NCI-H187 (cell line): ENCODE measurements at places on chromosomes 12 and 14.

- DNase-seq = no peak
Measured at GRCh38 chr14:95026851-95027463, 130.4 kb downstream of the DICER1 start.

DNA sequence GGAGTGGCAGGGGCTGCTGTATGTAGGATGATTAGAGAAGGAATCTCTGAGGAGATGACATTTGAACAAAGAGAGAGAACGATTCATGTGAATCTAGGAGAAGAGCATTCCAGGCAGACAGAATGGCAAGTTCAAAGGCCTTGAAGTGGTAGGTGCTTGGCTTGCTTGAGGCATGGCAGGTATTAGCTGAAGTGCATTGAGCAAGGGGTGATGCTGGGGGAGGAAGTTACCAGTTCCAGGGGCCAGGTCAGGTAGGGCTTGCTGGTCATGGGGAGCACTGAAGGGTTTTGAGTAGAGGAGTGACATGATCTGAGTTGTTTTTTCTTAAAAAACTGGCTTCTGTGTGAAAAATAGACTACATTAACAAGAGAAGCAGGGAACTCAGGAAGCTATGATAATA, 71.8 kb downstream of the SPATS2 start:
- no peak for DNase-seq

DNA sequence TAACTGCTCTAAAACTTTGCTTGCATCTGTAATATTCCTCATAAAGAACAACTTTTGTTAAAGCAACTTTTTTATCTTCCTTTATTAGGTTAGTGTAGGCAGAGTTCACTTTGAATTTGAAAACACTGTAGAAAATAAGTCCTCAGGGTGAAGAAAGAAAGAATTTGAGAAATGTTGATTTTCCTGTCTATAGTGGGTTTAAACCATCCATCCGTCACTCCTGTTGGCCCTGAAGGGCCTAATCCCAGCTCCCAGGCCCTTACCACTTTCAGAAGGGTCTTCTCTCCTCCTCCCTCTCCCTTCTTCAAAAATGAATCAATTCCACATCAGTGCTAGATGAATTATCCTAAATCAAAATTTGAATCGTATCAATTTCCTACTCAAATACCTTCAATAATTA, 4.9 kb upstream of the SLC2A3 start:
- DNase-seq = no peak

GRCh38 chr12:47773858-47774580, 981 bp downstream of the SLC48A1 start:
- DNase-seq = no peak

DNA sequence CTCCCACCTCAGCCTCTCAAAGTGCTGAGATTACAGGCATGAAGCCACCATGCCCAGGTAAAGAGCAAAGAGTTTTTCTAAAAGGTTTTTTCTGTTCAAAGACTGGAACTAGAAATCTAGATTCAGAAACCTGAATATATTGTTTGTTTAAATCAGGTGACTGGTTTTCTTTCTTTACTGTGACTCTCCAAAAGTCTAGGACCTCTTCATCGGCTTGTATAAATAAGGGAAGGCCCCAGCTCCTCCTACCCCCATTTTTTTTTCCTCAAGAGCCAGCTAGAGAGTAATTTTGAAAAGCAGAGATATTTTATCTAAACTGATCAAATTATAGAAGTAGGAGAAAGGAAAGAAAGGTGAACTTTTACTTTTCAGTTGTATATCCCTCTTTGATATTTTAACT, 48.0 kb downstream of the TMEM116 start:
- no peak for DNase-seq

- no peak for DNase-seq
Measured at GRCh38 chr14:55038708-55039107, 11.7 kb downstream of the SOCS4 start.

GRCh38 chr12:15677726-15678201, 111.4 kb downstream of the EPS8 start:
- DNase-seq = no peak

DNA sequence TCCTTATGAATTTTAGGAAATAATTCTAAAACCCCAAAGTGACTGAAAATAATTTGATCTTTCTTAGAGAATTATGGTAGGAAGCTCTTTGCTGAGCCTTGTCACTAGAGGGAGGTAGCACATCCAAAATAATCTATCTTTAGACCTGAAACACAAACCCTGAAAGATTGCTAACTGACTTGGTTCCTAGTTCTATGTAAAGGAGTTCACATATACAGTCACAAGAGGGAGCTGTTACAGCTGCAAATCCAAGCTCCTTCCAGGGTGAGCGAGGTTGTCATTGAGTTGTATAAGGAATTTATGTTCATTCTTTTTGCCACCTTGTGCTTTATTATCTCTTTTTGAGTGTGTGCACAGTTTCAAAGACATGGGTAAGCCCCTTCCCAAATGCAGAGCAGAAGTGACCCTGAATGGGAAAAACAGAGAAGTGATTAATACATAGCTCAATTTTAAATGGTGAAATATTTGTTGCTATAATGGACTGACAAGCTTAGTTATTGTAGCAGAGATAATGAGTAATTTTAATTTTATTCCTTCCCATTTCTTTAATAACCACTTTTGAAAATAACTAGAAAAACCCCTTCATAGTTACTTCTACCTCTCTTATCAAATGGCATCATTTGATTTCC, 387.9 kb downstream of the DAD1 start:
- DNase-seq = no peak

DNA sequence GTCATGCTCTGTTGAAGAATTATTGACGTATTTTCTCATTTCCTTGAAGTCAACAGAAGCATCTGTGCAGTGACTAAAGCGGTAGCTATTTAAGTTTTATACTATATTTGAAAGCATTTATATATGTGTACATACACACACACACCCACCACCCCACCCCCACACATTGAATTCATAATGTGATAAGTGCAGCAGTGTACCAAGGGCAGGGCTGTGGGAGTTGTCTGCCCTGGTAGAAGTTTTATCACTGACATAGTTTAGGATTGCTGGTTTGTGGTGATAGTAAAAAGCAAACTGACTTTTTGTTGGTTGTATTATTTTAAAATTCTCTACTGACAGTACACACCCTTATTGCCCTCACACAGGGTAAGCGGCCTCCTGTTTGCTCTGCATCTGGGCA, 39.1 kb downstream of the GAS2L3 start:
- no peak for DNase-seq

DNA sequence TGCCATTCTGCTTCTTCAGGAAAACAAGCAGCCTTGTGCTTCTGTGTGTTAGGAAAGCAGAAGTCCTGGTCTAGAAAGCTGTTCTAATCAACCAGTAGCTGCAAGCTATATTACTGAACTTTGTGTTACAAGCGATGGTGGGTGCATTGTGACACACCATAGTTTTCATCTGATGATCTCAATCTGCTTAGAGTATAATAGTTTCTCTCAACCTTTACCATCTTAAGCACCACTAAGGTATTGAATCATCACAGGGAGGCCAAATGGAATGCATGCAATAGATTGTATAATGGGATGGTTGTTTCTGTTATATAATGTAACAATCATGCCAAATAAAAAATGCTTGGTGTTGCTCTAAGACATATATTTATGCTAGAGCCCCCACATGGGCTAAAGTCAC, 771.7 kb downstream of the NOVA1 start:
- DNase-seq = no peak

DNA sequence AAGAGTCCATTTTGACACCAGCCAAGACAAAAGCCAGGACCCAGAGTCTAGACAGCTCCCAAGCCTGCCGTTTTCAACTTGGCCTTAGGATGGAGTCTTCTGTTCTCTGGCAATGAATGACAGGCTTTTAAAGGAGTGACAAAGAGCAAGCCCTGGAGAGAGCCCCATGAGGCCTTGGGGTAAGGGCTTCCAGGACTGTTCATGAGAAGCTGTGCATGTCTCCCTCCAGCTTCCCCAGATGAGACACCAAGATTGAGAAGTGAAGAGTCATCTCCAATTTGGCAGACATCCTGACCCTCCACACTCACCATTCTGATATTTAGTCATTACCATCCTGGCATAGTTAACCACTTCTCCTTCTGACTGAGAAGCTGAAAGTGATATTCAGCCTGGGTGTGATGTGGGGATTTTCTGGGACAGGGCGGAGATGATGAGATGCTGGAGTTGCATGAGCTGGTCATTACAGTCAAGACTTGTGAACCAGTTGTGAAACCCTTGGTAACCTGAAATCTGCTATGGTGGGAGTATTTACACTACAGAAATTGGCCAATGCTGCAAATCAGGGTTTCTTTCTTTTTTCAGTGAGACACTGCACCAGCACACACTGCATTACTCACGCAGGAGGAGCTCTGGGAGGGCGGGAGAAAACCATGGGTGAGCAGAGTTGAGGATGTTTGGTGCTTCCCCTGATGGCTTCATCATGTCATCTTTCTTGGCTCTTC, 77.8 kb downstream of the VCPKMT start:
- no peak for DNase-seq
